Left kidney (tissue), 8 donors: ENCODE measurements at places on chromosomes 7 and 10. TPM values are rescaled to one million over a fixed set of nuclear protein-coding genes. Genes with fewer than 3 reads are reported as not detected.

Gene AP4M1
- 33.2 TPM for polyA plus RNA-seq

Gene AOAH
- polyA plus RNA-seq, result 1.7 TPM

Gene ARHGEF35
- 24.0 TPM for polyA plus RNA-seq

Gene SBDS
- 116 TPM for polyA plus RNA-seq

GRCh38 chr7:157660971-157661610 is 324.3 kb downstream of the DNAJB6 start:
- DNase-seq, result no peak

GRCh38 chr10:73865459-73866442 is 8.6 kb downstream of the CAMK2G start:
- DNase-seq, result no peak

DNA sequence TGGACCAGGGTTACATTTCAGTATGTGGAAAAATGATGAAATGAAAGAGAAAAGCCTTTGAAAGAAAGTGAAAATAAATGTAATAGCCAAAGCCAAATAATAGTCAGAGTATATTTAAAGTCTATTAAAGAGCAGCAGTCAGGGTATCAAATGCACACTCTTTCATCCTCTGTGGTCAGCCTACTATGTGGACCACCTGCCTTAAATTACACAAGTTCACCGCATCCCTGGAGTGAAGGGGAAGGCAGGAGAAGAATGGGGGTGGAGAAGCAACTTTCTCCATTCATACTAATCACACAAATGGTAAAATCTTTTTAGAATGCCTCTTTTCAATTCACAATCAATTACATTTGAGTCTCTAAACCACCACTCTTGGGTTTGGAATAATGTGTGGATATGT is 16.0 kb downstream of the TWIST1 start:
- DNase-seq, result no peak
